ENCODE measurements at places on chromosomes 1 and 21. TPM values are rescaled to one million over a fixed set of nuclear protein-coding genes. Genes with fewer than 3 reads are reported as not detected.

DNA sequence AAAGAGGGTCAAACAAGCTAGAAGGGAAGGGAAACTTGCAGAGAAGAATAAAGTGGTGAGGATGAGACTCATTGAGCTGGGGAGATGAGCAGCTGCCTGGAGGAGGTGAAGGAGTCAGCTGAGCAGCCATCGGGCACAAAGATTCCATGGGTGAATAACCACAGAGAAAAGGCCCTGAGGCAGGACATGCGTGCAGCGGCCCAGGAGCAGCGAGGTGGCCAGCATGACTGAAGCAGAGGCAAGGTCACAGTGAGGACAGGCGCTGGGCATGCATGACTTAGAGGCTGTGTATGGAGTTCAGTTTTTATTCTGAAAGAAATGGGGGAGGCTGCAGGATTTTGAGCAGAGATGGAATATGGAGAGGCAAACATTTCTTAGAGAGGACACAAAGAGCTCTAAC lies 24.9 kb downstream of the OLFML2B start:
- DNase-seq: no peak

- no peak for DNase-seq
Measured at GRCh38 chr1:17640393-17640792, 100.9 kb downstream of the ARHGEF10L start.

The NEXN gene
- 5.7 TPM for total RNA-seq

GRCh38 chr21:32108566-32108965 lies 170.3 kb downstream of the MIS18A start:
- no peak for DNase-seq

The WNT4 gene
- total RNA-seq: not detected

DNA sequence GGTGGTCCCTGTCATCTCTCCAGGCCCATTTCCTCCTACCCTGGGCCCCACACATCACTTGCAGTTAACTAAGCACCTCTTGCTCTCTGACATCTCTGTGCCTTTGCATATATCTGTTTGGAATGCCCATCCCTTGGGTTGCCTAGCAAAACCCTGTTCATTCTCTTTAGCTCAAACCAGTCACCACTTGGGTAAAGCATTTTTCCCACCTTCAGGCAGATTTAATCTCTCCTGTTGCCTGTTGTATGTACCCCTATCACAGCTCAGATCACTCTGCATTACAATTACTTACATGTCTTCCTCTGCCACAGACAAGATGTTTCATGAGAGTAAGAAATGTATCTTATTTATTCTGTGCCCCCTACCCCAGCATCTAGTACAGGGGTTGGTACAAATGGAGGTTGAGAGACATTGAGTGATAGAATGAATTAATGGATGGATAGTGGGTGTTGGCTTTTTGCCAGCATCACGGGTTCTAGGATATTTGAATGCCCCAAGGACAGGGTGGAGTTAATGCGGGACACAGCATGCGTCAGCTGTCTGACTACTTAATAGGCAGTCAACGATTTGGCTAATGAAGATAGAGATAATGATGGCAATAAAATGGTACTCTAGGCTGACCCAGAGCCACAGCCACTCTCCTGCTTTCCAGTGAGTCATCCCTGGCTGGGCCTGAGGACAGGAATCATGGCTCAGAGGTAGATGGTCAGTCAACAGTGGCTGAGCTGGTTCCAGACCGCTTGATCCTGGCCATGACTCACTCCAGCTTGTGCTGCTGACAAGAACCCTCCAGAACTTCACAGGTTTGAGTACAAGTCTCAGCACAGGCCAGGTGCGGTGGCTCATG lies 6.5 kb downstream of the NR0B2 start:
- DNase-seq: no peak

The ADGRL2 gene
- not detected for total RNA-seq

- DNase-seq: no peak
Measured at GRCh38 chr1:88946861-88947260, 45.6 kb downstream of the KYAT3 start.

DNA sequence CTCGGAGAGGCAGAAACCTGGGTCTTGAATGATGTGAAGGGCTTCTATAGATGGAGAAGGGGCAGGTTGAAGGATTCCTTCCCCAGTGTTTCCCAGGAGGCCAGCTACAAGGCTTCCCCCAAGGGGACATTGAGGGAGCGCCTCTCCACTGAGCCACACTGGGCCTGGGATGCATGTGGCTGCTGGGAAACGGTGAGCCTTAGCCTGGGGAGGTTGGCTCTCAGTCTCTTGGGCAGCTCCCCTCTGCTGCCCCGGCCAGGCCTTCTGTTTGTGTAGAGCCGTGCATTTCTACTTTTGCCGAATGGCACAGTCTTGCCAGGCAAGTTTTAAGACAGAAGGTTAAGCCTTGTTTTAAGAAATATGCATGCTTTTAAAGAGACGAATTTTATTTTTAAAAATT lies 254.4 kb upstream of the POU3F1 start:
- no peak for DNase-seq
